ENCODE measurements at places on chromosomes 2 and 18.
A peak's percentile ranks its signal among the peaks of the same experiment; 100 is the strongest.

DNA sequence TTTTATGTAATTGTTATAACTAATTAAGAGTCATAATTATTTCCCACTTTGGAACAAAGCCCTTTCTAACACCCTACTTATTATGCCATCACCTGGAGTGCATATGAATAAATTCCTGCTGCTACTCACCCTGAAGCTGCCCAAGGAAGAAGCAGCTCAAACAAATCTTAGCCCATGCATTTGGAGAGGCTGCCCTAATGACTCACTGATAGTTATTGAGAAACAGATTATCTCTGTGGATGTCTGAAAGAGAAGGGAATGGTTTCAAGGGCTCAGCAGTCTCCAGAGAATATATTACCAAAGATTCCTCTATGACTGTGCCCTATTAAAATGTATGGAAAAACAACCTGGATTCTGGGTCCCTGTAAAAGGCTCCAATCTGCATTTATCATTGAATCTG lies 81.0 kb downstream of the GPR39 start:
- H3K36me3 ChIP-seq = no peaks in the 10 kb centered on the region
- no peak overlapping the region for H3K4me3 ChIP-seq
- H3K27me3 ChIP-seq = no peaks in the 10 kb centered on the region
- no peak for DNase-seq

GRCh38 chr2:56132138-56132537 lies 51.7 kb upstream of the CCDC85A start:
- H3K27ac ChIP-seq = no peak overlapping the region
- DNase-seq = peak; percentile 39
- no peaks in the 10 kb centered on the region for H3K36me3 ChIP-seq
- peaks cover 4% of the 10 kb centered on the region for H3K4me1 ChIP-seq
- no peak overlapping the region for H3K4me3 ChIP-seq

GRCh38 chr2:190716176-190716807 lies 67.4 kb downstream of the NAB1 start:
- H3K36me3 ChIP-seq = no peaks in the 10 kb centered on the region
- no peak for DNase-seq
- H3K27ac ChIP-seq = no peak overlapping the region
- H3K4me1 ChIP-seq = peaks cover 15% of the 10 kb centered on the region
- H3K27me3 ChIP-seq = no peaks in the 10 kb centered on the region

GRCh38 chr2:9712263-9712662 lies 81.5 kb upstream of the YWHAQ start:
- H3K4me3 ChIP-seq = no peak overlapping the region
- no peaks in the 10 kb centered on the region for H3K27me3 ChIP-seq
- no peaks in the 10 kb centered on the region for H3K4me1 ChIP-seq
- H3K27ac ChIP-seq = no peak overlapping the region
- no peak for DNase-seq
- H3K36me3 ChIP-seq = no peaks in the 10 kb centered on the region

DNA sequence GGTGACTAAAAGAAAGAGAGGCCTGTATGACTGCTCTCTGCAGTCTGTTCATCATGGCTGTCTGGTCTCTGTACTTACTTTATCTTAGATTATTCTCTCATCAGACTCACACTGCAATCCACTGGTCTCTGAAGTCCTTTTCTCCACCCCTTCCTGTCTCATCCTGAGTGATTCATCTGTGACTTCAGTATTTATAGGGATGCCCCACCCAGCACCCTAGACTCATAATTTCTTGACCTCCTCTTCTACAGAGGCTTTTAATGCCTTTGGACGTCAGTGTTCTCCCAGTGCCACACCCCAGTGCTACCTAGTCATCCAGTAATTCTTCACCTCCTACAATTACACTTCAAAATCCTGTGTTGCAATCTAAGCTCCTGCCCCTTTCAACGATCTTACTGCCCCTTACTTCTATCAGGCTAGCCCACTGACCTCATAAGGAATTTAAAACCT lies 14.9 kb upstream of the ITPRID2 start:
- H3K27me3 ChIP-seq = no peaks in the 10 kb centered on the region
- DNase-seq = no peak
- H3K36me3 ChIP-seq = no peaks in the 10 kb centered on the region
- H3K4me1 ChIP-seq = no peaks in the 10 kb centered on the region

- H3K27me3 ChIP-seq = no peaks in the 10 kb centered on the region
- no peaks in the 10 kb centered on the region for H3K4me1 ChIP-seq
- no peak overlapping the region for H3K4me3 ChIP-seq
Observed at GRCh38 chr2:106536490-106536889, 49.3 kb downstream of the CD8B2 start.

DNA sequence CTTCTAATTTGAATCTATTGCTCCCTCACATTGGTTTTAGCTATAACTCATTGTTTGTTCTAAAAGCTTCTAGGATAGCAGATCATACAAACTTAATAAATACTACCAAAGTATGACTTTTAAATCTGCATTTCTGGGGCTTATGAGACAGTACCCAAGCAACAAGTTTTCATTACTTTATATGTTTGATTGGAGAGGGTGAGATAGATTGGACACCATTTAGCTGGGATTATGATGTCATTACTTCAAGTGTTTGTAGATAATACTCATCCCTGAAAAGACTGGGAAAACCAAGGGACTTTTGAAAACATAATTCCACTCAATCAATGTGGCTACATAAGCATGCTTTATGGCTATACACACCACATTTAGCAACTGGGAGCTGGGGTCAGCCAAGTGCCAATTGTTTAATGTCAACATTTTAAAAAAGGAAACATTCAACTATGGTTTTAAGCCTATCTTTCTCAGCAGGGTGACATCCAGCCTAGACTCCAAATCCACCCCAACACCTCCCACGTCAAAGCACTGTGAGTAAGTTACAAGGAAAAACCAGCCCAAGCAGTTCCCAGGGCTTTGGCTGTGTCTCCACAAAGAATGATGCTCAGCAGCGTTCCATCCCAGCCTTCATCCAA lies 119.9 kb downstream of the ETAA1 start:
- H3K27ac ChIP-seq = no peak overlapping the region
- no peaks in the 10 kb centered on the region for H3K36me3 ChIP-seq
- H3K4me1 ChIP-seq = no peaks in the 10 kb centered on the region
- DNase-seq = no peak
- no peak overlapping the region for H3K4me3 ChIP-seq

- H3K27ac ChIP-seq = peak overlapping the region; percentile 86
- H3K36me3 ChIP-seq = no peaks in the 10 kb centered on the region
- DNase-seq = peak; percentile 65
- no peaks in the 10 kb centered on the region for H3K27me3 ChIP-seq
- peak overlapping the region; percentile 6 for H3K4me3 ChIP-seq
- no peaks in the 10 kb centered on the region for H3K4me1 ChIP-seq
Observed at GRCh38 chr18:6370410-6370809, 44.3 kb downstream of the L3MBTL4 start.

DNA sequence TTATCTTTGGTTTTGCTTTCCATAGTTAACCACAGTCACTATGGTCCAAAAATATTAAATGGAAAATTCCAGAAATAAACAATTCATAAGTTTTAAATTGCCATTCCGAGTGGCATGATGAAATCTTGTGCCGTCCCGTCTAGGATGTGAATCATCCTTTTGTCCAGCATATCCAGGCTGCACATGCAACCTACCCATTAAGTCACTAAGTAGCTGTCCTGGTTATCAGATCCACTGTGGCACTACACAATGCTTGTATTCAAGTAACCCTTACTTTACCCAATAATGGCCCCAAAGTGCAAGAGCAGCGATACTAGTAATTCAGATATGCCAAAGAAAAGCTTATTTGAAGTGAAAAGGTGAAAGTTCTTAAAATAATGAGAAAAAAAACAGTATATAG lies 10.7 kb downstream of the USP34 start:
- H3K4me3 ChIP-seq = no peak overlapping the region
- H3K27me3 ChIP-seq = no peaks in the 10 kb centered on the region
- DNase-seq = no peak
- H3K27ac ChIP-seq = no peak overlapping the region
- H3K4me1 ChIP-seq = no peaks in the 10 kb centered on the region

DNA sequence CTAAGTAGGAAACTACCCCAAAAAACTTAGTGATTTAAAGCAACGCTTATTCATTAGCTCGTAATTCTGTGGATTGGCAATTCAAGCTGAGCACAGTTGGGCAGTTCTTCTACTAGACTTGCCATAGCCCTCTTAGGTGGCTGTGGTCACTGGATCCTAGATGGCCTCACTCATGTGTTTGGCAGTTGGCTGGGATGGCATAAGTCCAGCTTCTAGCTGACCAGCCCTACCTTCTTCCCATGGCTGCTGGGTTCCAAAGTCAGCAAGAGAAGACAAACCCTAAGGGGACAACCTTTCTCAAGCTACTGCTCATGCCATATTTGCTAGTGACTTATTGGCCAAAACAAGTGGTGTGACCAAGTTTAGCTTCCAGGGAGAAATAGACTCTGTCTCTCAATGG lies 95.3 kb downstream of the COPS8 start:
- H3K4me1 ChIP-seq = 0 out of 2 replicates have a peak, but pooled peaks cover 2% of the 10 kb centered on the region
- no peak overlapping the region for H3K4me3 ChIP-seq
- no peaks in the 10 kb centered on the region for H3K36me3 ChIP-seq
- H3K27me3 ChIP-seq = no peaks in the 10 kb centered on the region
- no peak for DNase-seq

DNA sequence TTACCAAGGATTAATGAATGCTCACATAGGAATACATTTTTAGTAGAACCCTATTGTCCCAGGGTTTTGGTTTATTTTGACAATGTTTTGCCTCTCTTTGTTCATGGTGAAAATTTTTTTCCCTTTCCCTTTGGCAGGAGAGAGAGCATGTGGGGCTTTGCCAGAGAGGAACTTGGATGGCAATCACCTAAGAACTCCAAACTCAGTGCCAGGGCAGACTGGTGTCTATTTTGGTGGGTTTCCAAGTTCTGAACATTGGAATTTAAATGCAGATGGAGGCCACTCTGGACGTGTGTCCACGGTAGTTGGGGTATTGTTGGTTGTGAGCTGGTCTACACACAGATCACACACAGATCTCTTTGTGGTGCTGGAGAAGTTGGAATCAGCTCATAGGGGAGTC lies 2091.1 kb upstream of the PIK3C3 start:
- no peak overlapping the region for H3K4me3 ChIP-seq
- no peaks in the 10 kb centered on the region for H3K27me3 ChIP-seq

- no peaks in the 10 kb centered on the region for H3K27me3 ChIP-seq
- no peak for DNase-seq
- peak overlapping the region; percentile 22 for H3K27ac ChIP-seq
- H3K36me3 ChIP-seq = no peaks in the 10 kb centered on the region
- no peak overlapping the region for H3K4me3 ChIP-seq
- H3K4me1 ChIP-seq = no peaks in the 10 kb centered on the region
Observed at GRCh38 chr2:130864830-130865800, 28.4 kb downstream of the ARHGEF4 start.

- H3K27ac ChIP-seq = no peak overlapping the region
- H3K27me3 ChIP-seq = peaks cover 7% of the 10 kb centered on the region
- DNase-seq = no peak
- H3K4me3 ChIP-seq = no peak overlapping the region
Observed at GRCh38 chr2:60818272-60818671, 62.2 kb downstream of the PAPOLG start.

DNA sequence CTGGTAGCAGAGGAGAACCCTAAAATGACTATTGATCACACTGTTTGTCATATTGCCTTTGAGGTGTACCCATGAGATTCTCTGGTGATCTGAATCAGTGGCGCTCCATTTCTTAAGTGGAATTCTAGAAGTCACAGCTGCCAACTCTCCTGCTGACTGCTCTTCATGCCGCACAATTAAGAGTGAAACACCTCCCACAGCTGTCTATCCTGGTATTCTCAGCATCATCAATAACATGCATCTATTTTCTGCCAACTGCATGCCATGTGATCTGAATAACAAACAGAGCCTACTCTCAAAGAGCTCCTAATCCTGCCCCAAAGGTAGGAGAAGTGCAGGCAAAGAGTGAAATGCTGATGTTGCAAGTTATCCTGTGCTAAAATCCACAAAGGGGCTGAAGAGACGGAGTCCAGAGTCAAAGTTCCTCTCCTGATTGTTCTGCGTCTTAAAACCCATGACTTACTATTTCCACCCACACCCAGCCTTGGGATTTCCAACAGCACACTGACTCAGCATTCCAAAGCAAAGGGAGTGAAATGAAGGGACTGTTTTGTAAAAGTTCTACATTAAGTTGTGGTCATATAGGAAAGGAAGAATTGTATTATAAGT lies 13.7 kb upstream of the DAPL1 start:
- no peak overlapping the region for H3K4me3 ChIP-seq
- no peaks in the 10 kb centered on the region for H3K4me1 ChIP-seq
- no peak overlapping the region for H3K27ac ChIP-seq
- H3K27me3 ChIP-seq = no peaks in the 10 kb centered on the region
- no peak for DNase-seq

DNA sequence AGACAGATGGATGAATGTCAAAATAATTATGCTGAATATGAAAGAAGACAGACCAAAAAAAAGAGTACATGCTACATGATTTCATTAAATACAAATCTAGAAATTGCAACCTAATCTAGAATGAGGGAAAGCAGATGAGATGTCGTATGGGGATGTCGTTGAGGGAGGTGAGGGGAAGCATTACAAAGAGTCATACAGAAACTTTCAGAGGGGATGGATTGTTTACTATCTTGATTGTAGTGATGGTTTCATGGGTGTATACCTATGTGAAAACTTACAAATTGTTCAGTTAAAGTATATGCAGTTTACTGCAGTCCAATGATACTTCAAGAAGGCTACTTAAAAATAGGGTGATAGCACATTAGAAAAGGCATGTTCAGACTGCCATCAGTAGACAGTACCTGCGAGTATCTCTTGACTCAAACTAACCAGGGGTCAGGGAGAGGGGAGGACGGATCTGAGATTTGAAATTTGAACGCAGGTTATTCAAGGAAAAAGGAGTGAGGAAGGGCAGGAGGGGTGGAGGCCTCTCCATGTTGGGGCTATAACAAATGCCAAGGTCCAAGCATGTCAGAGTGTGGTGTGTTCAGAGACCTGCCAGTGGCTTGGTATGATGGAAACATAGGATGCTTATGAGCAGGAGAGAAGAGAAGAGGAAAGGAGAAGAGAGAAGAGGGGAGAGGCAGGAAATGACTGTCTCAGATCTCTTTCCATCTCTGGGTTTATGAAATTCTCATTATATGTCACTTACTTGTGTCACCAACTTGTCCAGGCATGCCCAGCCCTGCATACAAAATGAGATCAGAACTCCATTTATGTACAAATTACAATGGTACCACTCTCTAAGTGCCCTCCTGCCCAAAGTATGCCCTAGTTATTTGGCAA lies 257.3 kb upstream of the CXCR4 start:
- no peak overlapping the region for H3K4me3 ChIP-seq
- no peaks in the 10 kb centered on the region for H3K36me3 ChIP-seq
- no peak overlapping the region for H3K27ac ChIP-seq
- DNase-seq = no peak
